ENCODE measurements at places on chromosomes 3 and 15. TPM values are rescaled to one million over a fixed set of nuclear protein-coding genes. Genes with fewer than 3 reads are reported as not detected.
A peak's percentile ranks its signal among the peaks of the same experiment; 100 is the strongest.

GRCh38 chr3:117201901-117202774 is 492.6 kb downstream of the TUSC7 start:
- DNase-seq = no peak

DNA sequence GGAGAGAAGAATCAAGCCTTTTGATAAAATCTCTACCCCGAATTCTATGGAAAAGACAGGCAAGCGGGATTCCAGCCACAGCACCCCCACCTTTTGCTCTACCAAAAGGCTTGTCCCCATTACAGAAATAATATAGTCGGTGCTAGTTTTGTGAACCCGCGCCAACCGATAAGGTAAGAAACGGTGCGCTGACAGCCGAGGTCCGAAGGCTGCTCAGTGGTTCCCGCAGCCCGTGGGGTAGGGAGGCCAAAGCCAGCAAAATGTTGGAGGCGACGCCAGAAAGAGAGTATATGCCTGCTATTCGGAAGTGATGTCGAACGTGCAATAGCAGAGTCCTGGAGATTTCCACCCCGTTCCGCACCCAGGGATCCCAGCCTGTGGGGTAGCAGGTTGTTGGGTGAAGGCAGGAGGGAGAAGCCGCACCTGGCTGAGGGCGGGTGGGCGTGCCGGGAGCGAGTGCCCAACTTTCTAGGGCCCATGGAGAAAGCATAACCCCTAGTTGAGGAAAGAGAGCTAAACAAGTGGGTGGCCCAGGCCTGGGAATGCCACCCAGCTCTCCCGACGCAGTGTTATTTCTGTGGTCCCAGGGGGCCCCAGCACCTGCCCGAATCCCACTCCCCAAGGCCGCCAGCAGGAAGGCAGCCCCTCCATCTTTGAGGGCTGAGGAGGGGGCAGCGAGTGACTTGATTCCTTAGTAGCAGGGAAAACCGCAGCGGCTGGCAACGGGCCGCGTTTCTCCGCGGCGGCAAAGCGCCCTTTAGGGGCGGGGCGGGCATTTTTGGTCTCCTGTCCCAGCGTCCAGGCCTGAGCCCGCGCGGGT is 7.9 kb upstream of the SOX2 start:
- DNase-seq = no peak

NMNAT3 gene
- total RNA-seq = 7.6 TPM

CTXND1 gene
- total RNA-seq = not detected

TNFSF10 gene
- 31.8 TPM for total RNA-seq

DNA sequence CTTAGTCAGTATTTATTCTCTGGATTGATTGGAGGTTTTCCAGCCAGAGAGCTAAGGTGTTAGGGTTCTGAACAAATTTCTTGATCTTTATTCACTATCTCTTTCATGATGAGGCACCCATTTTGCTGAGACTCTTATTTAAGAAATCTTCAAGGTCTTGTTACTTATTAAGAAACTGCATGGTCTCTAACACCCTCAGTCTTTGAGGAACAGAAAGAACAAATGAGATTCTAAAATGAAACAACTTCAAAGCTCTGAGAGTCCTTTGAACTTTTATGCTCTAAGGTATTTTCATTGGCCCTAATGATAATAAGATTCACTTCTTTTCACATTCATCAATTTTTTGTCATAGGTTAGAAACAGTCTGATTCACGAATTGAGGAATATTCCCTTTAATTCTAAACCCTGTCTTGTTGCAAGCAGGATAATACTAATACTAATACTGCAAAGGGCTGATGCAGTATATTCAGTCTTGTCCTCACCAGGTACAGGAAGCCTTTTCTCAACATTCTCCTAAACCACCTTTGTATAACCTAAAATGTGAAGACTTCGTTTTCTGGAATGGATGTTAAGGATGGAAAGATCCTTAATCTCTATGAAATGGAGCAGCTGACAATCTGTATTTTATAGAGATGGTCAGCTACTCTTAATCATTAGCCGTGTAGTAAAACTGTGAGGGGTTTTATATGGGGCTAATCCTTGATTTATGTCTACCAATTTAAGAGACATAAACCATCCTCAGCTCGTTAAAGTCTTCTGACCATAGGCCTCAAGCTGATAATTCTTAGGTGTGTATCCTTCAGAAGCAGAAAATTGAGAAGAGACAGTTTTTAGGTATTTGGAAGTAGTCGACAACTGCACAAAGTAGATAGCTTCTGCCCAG is 198.3 kb downstream of the OTOL1 start:
- DNase-seq = no peak

GRCh38 chr15:71333136-71333700 is 217.9 kb downstream of the THSD4 start:
- DNase-seq = no peak

DNA sequence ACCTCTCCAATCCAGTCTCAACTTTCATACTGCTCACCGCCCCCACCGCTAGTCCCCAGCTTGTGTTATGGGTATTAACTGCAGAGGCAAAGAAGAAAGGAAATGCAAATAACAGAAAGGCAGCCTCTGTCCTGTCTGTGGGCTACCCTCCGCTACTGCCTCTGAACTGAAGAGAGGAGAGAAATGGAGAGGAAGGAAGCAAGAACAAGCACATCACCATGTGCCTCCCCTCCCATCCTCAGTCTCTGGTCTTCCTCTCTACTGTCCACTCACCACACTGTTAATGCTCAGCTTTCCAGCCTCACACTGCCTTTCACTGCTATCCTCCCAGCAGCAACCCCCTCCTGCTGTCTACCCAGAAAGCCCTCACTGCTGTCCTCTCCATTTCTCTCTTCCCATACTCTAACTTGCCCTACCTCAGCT is 139.0 kb upstream of the SLC2A2 start:
- peak; percentile 37 for DNase-seq

- DNase-seq = peak; percentile 51
Observed at GRCh38 chr3:189947948-189948723, 172.6 kb downstream of the P3H2 start.

ZNF662 gene
- total RNA-seq = 1.5 TPM

DNA sequence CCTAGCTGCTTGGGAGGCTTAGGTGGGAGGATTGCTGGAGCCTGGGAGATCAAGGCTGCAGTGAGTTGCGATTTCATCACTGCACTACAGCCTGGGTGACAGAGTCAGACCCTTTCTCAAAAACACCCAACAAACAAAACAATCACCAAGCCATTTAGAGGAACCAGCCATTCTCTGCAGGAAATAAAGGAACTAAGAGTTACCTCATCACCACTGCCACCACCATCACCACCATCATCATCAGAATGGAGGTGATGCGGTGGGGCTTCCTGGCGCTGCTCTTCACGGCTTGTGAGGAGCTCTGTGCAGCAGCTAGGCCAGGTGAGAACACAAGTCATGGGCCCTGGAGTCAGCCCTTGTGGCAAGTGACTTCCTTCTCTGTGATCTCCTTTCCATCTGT is 37.7 kb upstream of the KLHL25 start:
- no peak for DNase-seq

Measured in activated naive CD4-positive, alpha-beta T cell treated with anti-CD3 and anti-CD28 coated beads for 36 hours (primary cell).